ENCODE measurements at places on chromosomes 12 and 14. TPM values are rescaled to one million over a fixed set of nuclear protein-coding genes. Genes with fewer than 3 reads are reported as not detected.

The DIO3 gene
- not detected for total RNA-seq

The CLEC14A gene
- total RNA-seq = 344 TPM

The DCD gene
- not detected for total RNA-seq

The CABP1 gene
- total RNA-seq = not detected

The MDP1 gene
- 5.9 TPM for total RNA-seq

The IL22 gene
- total RNA-seq = not detected

The NUAK1 gene
- total RNA-seq = 73.9 TPM

The RPL10L gene
- not detected for total RNA-seq

The PRIMA1 gene
- total RNA-seq = not detected

The AMIGO2 gene
- 4.2 TPM for total RNA-seq

The TDG gene
- 30.5 TPM for total RNA-seq

The PZP gene
- 2.4 TPM for total RNA-seq

The YBX3 gene
- 179 TPM for total RNA-seq

The CMA1 gene
- not detected for total RNA-seq

The TIMM9 gene
- 17.5 TPM for total RNA-seq

The SOAT2 gene
- total RNA-seq = not detected
